Hematopoietic multipotent progenitor cell treated with erythropoietin and hydrocortisone succinate and interleukin-3 and kit ligand, for 4 days (in vitro differentiated cells): ENCODE measurements at places on chromosomes 5 and 9.

DNA sequence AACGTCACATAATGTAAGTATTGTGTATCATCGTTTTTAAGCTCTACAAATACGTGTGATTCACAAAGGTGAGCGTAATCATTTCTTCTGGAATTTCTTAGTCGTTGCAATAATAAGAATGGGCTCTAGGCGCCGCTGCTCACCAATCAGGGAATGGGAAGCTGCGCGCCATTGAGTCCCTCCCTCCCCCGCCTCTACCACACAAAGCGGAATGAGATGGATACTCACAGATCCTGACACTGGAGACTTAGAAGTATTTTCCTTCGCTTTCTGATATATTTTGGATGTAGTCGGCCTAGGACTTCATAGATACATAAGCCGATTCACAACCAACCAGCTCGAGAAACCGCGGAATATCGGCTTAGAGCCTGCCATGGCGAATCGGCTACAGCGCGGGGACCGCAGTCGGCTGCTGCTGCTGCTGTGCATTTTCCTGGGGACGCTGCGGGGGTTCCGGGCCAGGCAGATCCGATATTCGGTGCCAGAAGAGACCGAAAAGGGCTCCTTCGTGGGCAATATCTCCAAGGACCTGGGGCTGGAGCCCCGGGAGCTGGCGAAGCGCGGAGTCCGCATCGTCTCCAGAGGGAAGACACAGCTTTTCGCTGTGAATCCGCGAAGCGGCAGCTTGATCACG lies at the start of gene PCDHGA11:
PCDHGA11 (plus strand) TSS at position 197 of the 634 bp plus-strand sequence; CDS start at position 374, 177 bp downstream.
- peak; percentile 75 for DNase-seq

DNA sequence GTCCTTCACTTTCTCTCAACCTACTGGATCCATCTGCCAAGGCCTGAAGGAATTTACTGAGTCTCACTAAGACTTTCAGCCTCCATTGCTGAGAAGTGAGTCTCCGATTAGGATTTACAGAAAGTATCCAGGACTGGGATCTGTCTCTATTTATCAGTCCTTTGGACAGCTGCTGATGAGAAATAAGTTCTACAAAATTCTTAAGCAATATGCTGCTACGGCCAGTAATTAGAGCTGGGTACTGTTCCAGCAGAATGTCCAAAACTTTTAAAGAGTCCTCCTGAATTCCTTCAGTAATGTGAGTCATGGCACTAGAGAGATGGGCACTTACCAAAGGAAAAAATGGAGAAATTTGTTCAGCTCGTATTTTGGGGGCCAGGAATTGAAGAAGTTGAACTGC lies 5.9 kb downstream of the TEX10 start:
- no peak for DNase-seq

- peak; percentile 12 for DNase-seq
Measured at GRCh38 chr5:82812575-82812974, 264.6 kb downstream of the TMEM167A start.

GRCh38 chr5:23635938-23636337 lies 128.5 kb downstream of the PRDM9 start:
- no peak for DNase-seq

DNA sequence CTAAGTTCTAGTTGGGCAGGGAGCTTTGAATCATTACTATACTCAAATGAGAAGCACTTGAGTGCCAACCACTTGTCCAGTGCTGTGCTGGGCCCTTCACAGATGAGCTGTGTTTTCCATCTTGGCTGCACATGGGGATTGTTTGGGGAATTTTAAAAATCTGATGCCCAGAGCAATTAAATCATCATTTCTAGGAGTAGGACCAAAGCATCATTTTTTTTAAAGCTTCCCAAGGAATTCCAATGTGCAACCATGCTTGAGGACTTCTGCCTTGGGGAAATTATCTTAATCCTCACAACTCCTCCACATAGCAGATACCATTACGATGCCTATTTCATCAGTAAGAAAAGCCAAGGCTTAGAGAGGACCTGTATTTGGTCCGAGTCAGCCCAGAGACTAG lies 131.4 kb downstream of the TMEM174 start:
- no peak for DNase-seq
